ENCODE measurements at places on chromosomes 11 and 22.

- DNase-seq = no peak
Measured at GRCh38 chr11:2778630-2779498, 79.1 kb upstream of the KCNQ1OT1 start.

DNA sequence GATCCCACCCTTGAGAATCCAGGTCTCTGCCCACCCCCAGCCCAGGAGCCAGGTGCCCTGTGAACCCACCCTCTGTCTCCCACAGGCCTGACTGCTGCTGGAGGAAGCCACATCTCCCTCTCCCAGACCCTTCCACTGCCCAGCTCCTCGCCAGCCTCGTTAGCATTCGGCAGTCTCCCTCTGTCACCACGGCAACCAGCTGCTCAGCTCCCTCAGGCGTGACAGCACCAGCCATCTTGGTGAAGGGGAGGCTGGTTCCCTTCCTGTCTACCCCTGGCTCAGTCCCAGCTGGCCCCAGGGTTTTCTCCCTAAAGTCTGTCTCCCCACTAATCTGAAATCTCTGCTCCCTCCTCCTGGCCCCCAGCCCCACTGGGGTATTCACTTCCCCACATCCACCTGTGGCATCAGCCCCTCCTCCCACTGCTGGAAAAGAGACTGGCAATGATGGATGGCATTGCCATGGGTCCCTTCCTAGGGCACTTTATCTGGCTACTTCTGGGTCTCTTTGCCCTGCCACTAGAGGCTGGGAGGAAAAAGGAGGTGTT is 28.1 kb downstream of the NRXN2 start:
- DNase-seq = no peak

- no peak for DNase-seq
Measured at GRCh38 chr11:17839450-17839849, 104.9 kb downstream of the KCNC1 start.

DNA sequence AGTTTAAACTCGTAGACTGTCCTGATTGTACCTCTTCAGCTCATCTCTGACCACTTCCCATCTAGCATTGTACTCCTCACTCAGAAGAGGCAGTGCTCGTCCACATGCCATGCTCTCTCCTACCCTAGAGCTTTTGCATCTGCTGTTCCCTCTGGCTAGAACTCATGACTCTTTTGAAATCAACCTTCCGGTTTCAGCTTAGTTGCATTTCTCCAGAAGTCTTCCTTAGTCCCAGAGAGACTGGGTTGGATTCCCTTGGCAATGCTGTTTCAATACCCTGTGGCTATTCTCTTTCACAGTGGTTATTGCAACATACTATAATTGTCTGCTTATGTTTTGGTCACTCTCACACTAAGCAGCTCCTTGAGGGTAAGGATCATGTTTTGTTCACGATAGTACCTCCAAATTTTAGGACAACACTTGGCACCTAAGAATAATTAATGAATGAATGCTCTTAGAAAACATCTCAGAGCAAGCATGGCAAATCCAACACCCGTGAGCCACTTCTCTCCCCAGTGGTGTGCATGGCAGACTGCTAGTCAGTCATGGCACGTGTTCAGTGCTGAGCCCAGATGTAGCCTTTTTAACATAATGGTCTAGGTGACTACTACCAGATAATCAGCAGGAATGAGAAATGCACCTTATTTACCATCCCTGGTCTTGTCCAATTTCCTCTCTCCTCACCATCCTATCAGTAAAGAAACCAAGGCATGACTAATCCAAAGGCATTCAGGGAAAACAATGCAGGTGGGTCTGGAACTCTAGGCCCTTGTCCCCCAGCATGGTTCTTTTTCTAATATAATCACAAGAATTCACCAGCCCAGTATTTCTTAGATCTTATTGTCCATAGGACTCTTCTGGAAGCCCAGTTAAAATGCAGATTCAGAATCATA is 14.5 kb downstream of the SEPTIN3 start:
- DNase-seq = peak; percentile 76

Data from trophoblast cell (in vitro differentiated cells and primary cell).